Activated T-cell treated with anti-CD3 and anti-CD28 coated beads for 24 hours (primary cell): ENCODE measurements at places on chromosomes 2 and 18.

GRCh38 chr2:180524499-180524898 is 455.9 kb upstream of the UBE2E3 start:
- no peak for DNase-seq

DNA sequence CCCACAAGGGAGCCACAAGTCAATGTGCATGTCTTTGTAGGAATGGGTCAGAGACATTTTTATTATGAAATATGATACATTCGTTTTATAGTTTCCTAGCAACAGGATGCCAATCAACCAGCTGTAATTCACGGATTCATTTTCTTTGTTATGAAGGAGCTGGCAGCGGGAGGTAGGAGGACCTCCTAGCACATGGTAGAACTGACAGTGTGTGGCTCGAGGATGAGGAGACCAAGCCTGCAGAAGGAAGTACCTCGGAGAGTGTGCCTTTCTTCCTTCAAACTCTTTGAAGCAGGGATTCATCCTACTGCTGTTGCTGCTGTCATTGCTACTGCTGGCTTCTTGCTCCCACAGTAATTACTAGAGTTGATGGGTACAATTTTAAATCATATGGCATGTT is 504.8 kb upstream of the KLHL29 start:
- no peak for DNase-seq

GRCh38 chr2:215658635-215659305 is 222.9 kb upstream of the FN1 start:
- no peak for DNase-seq

- no peak for DNase-seq
These were observed 254.4 kb downstream of the ERBB4 start for GRCh38 chr2:212284166-212284565.

GRCh38 chr2:3857576-3857975 is 154.2 kb downstream of the DCDC2C start:
- no peak for DNase-seq

GRCh38 chr18:12403601-12404506 is 3.9 kb upstream of the PRELID3A start:
- DNase-seq = no peak

DNA sequence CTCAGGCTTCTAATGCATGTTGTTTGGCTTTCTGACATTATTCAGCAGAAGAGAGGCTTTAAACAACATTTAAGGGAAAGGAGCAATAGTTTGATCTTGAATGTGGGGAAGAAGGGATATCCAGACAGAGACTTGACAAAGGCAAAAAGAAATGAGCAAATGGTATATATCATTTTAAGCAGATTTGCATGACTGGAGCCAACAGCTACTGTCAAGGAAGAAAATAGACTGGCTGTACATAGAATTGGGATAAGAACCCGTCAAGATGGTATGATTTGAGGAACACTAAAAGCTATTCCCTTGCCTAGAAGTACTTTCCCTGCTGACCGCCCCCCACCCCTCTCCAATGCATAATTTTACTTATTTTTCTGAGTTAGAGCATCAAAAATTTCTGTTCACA is 174.5 kb downstream of the RIT2 start:
- DNase-seq = no peak

DNA sequence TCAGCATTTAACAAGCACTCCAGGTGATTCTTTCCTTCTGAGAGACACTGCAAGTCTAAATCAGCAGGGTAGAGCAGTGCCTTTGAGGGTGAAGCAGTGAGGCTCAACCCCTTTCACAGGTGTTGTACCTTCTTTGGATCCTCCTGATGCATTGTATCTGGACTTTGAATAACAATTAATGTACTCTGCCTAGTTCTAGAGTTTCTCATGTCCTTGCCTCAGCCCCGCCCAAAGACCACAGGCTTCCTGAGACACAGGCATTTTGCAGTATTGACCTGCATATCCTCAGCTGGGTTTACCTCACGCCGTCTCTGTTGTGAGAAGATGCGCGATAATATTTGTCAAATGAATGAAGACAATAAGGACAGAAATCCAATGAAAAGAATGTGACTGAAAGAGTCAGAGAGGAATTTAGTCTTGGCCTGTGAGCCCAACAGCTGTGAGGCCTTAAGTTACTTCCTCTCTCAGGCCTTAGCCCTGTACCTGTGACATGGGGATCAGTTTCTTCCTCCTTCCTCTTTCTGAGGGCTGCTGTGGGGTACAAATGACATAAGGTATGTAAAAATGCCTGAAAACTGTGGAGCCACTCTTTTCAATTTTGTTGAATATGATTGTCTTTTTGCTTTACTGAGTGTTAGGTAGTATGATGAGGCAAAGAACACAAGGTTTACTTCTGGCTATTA is 43.7 kb downstream of the WIPF1 start:
- DNase-seq = no peak

- no peak for DNase-seq
These were observed 1218.8 kb upstream of the LRRTM1 start for GRCh38 chr2:81523344-81523743.

GRCh38 chr18:62438018-62438329 is 84.9 kb upstream of the ZCCHC2 start:
- no peak for DNase-seq

DNA sequence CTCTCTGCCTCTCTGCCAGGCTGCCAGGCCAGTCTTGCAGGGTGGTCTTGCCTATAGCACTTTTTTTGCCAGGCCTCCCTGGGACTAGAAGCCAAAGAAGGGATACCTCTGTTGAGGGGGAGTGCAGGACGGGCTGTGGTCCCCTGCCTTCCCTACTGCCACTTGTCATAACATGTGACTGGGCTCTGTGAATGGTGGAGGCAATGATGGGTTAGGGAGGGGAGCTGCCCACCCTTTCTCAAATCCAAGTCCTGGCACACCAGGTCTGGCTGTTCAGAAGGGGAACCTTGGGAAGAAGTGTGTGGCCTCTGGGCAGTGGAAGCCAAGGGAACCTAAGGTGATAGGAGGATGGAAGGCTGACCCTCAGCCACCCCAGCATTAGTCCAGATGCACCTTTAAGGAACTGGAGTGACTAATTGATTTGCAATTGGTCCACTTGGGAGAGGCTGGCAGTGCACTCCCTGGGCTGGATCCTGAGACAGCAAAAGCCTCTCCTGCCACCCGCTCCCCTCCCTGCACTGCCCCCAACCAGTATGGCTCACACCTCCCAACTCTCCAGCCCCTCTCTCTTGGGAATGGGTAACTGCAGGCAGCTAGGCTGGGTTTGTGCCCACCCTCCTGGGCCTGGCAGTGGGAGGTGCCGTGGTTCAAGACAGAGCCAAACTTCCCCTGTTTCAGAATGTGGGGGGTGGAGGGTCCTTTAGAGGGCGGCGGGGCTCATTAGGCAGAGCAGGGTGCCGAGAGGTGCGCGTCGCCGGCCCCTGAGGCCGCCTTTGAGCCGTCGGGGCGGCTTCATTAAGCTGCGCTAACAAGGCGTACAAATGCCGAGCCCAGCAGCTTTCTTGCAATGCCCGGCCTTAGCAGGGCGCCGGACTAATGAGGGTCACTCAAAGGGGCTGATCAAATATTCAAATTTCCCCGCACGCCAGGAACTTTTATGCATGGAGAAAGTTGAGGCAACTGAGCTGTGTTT is 4.5 kb upstream of the SIX3 start:
- no peak for DNase-seq

DNA sequence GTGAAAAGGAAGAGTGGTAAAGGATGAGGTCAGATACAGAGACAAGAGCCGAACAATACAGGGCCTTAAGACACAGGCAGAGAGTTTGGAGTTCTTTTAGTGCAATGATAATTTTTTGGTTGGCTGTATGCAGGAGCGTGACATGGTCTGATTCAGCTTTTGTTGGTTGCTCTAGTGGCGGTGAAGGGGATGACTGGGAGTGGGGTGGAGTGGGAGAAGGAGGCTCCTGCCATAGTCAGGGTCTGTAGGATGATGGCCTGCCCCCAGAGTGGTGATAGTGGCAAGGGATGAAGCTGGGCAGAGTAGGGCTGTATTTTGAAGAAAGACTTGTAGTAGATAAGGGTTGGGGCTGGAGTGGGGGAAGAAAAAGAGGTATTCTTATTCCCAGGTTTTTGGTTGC is 306.6 kb upstream of the VWC2L start:
- no peak for DNase-seq

- no peak for DNase-seq
These were observed 429 bp downstream of the C2orf76 start for GRCh38 chr2:119366161-119366648.

DNA sequence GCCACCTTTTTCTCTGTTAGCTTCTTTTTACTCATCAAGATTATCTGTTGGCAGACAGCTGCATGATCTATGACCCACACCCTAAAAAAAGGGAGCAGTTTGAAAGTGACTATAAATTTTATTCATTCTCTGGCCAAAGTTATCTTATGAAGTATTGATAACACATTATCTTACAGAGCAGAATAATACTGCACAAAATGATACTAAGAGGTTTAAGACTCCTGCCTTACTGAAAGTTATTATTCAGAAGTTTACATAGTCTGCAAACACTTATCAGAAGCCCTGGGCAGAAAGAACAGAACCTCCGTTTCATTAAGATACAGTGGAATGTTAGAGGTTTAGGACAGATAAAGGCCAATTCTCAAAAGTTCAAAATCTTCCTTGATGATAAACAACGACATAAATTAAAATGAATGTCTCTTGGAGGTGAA is 78.2 kb downstream of the ZEB2 start:
- DNase-seq = no peak

DNA sequence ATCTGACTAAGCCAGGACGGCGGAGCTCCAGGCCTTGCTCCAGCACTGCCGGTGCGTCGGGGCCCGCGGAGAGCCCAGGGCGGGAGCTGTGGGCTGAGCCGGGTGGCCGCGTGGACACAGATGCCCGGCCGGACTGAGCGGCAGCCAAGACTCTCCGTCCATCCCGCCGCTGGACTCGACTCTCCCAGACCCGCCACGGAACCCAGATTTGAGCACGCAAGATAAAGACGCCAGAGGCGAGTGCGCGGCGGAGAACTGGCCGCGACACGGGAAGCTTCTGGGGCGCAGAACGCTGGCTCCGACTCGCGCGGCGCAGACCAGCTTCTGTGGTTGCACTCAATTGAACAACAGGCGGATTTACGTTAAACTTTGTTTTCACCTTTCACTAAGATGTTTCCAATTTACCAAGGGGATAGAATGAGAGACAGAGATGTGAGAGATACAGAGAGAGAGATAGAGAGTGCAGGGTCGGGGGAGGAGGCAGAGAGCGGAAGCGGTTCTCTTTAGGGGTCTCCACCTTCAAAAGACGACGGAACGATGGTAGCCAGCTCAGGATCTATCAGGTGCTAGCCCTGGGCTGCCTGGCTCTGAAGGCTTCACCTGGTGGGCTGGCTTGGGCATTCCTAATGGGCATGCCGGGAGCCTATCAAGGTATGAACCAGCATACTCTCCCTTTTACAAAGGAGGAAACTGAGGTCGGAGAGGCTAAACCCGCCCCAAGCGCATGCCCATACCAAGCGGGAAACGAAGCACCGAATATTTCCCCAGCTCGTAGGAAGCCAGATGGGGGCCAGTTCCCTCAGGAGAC is 10.4 kb upstream of the EN1 start:
- no peak for DNase-seq

GRCh38 chr2:238240757-238241711 is 1.2 kb upstream of the HES6 start:
- no peak for DNase-seq

- DNase-seq = no peak
These were observed 60.9 kb downstream of the C18orf63 start for GRCh38 chr18:74376523-74376922.

- DNase-seq = no peak
These were observed 135.4 kb downstream of the TRIB2 start for GRCh38 chr2:12852135-12852534.

DNA sequence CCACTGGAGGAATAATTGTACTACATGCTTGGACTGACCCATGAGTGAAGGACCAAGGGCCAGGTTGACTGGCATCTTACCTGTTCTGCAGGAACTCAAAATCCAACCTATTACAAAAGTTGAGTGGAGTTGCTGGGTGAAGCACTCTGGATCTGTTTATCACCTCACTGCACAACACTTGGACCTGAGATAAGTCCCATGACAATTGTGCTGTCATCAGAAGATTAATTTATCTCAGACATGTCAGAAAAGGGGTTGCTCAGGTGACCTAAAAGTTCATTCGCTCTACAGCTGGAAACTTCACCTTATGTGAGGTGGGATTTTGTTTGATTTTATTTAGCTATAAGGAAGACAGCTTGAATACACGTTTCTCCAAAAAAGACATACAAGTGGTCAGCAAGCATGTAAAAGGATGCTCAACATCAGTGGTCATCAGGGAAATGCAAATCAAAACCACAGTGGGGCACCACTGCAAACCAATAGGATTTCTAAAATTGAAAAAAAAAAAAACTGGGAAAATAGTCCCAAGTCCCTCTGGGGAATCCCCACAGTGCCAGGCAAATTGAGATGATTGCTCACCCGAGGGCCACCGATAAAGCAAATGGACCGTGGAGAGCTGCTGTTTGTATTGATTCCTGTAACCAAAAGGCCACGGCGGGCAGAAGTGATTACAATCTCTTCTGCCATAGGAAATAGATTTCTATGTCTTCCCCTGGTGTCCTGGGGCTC is 65.8 kb upstream of the SLC35F5 start:
- no peak for DNase-seq

GRCh38 chr18:8367217-8367988 is 241.8 kb upstream of the RAB12 start:
- DNase-seq = no peak

DNA sequence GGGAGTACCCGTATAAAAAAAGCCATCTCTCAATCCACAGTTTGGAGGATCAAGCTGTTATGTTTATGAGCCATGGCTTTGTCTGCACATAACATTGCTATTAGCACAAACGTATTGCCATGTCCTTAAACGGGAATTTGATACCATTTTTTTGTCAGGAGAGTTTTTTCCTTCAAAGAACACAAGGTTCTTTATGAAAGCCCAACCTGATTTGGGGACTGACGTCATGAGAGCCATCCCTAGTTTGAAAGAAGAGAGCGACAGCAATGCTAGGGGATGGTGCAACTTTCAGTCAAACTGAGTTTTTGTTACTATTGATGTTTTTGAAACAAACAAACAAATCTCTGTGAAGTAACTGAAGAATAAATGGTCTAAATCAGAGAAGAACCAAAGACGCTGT is 376.6 kb downstream of the EIPR1 start:
- no peak for DNase-seq

DNA sequence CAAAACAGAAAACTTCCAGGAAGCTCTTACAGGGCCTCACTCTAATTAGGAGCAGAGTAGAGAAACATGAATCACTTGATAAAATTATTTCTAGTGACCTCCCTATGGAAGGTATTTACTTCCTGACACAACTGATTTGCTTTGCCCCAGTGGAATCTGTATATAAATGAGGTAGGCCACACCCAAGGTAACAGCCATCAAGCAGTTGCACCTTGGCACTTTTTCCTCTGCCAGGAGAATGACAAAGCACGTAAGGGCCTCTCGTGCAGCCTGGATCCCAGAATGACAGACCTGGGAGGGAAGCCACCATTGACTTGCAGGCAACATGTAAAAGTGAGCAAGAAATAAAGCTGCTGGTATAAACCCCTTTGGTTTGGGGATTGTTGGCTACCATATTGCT is 620.0 kb upstream of the SLC39A10 start:
- DNase-seq = no peak

GRCh38 chr2:144659731-144660275 is 139.9 kb upstream of the ZEB2 start:
- peak; percentile 13 for DNase-seq

- no peak for DNase-seq
These were observed 31.1 kb downstream of the GBX2 start for GRCh38 chr2:236137066-236137465.
